ENCODE measurements at places on chromosomes 1 and 21. TPM values are rescaled to one million over a fixed set of nuclear protein-coding genes. Genes with fewer than 3 reads are reported as not detected.
A peak's percentile ranks its signal among the peaks of the same experiment; 100 is the strongest.

DNA sequence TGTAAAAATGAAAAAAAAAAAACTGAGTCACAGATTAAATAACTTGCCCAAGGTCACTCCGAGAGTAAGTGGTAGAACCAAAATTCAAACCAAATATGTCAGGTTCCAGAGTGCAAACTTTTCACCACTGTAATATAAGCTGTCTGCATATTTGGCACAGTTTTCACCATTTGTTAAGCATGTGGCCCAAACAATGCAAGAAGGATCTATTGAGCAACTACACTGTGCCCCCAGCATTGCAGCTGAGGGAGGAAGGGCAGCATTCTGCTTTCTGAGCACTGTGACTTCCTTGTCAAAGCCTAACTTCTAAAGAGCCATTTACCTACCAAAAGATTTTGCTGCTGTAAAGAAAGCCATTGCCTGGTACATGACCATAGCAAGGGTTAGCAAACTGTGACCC is 133.4 kb downstream of the SYT2 start:
- DNase-seq = no peak

DNA sequence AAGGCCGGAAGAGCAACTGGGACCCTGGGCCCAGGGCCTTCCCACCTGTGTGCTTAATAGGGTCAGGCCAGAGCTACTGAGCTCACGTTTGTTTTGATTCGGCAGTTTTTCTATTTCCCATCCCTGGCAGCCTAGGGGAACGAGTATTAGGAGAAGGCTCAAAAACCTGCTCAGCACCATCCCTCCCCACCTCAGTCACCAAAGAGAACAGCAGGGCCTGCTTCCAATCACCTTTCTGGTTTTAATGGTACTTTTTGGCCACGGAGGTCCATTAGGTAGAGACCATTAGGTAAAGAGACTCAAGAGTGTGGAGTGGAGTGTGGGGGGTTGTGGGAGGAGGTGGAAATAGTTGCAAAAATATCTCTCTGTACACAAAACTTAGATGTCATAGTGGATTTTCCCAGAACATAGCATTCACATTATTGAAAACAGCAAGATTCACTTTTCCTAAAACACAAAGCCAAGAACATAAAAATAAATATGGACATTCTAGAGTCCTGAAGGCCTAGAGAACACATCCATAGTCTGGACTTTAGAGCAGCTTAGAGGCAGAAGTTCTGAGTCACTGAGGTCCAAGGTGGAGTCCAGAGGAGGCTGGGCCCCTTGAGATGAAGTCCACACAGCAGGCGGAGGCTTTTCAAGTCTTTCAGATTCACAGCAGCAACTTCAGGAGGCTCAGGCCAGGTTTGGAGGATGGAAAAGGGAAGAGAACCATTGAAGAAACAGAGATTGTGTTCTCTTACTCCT is 19.5 kb downstream of the NUAK2 start:
- DNase-seq = no peak

- DNase-seq = no peak
These were observed 26.3 kb downstream of the KCNN3 start for GRCh38 chr1:154843636-154844296.

- no peak for DNase-seq
These were observed 28.4 kb downstream of the SYT2 start for GRCh38 chr1:202681736-202682420.

DNA sequence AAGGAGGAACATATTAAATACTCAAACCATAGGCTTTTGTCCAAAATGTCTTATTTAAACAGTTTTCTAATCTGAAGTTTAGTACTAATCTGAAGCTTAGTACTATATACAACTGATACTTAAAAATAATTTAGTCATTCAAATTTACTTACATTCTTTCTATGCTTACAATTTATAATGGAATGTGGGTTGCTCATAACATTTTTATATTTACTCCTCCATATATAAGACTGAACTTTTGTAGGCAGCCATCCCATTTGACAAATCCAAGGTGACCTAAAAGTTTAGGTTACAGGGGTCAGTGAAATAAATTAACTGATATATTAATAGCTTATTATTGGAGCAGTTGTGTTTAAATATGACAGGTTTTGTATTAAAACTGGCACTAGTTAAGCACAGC is 570.6 kb downstream of the DPYD start:
- DNase-seq = no peak

DNA sequence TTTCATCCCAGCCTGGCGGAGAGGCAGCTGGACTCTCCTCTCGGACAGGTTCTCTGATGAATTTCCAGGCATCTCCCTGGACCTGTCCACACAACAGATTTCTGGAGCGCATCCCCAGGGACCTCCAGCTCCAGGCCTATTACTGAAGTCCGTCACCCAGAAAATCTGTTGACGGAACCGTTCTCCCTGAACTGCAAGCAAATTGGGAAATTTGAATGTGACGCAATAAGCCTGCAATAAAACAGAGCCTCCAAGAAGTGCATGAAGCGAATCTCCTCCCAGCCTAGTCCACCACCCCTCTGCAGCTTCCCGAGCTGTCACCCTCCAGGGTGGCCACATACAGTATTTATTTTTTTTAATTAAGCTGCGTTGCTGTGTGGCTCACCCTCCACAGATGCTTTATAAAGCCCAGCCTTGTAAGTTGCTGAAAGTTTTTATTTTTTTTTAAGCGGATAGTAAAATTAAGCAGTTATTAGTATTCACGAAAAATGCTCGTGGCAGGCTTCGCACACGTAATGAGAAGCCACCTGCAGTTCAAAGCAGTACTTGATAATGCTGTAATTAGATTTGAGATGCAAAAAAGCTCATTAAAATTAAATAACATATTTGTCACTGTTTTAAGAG is 173.3 kb downstream of the CAMTA1 start:
- no peak for DNase-seq

DNA sequence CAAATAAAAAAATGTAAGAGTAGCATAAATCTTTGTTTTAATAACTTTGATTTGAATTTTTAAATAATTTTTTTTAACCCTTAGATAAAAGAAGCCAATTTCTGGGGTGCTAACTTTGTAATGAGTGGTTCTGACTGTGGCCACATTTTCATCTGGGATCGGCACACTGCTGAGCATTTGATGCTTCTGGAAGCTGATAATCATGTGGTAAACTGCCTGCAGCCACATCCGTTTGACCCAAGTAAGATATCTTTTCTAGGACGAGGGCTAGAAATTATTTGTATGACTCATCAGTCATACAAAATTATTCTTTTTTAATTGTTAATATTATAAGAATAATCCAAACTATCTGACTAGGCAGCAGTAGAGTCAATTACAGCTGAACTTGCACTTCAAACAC is 71.2 kb downstream of the GPR161 start:
- no peak for DNase-seq

DNA sequence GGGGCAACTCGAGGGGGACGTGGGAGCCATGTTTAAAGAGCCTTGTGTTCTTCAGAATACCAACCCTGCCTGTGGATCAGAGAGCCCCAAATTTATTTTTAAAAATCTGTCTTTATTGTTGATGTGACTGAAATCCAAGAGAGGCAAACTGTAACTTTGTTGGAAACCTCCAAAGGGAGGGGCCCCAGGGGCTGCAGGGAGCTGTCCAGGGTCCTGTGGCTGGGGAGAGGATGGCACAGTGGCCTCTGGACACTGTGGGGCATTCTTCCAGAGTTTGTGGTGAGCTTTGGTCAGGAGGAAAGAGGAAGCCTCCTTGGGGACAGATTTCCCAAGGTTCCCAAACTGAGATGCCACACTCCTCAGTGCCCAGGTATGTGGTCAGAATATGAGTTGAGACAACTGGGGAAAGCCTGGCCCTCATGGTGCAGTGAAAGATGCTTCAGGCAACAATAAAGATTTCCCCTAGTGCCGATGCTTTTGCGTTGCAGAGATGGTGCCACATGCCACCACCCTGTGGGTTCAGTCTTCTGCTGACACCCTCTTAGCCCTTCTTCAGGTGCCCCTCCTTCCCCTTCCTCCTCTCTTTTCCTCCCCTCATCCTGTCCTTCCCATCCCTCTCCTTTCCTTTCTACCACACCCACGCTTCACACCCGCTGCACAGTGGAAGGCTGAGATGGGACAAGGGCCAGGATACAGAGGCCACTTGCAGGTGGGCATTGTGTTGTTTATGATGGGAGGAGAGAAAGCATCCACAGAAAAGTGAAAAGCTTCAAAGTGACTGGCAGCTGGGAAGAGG is 122.1 kb downstream of the UCK2 start:
- peak; percentile 61 for DNase-seq

DNA sequence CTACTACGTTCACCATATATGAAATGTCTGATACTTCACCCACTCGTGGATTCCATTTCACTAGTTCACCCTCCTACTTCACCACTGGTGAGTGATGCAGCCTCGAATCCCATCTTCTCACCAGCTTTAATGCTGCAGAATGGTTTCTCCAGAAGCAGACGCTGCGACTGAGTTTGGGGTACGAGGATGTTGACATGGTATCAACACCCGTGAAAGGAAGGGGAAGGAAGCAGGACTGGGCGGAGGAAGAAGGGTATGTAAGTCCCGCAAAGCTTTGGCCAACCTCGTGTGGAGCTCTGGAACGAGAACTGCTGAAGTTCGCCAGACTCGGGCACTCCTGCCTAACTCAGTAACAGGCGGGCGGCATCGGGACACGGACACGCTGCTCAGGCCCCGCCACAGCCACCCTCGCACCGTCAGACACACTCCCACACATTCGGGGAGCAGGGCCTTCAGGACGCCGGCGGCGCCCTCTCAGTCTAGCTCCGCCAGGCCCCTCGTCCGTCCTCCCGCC is 833 bp upstream of the DIP2A start:
- peak; percentile 55 for DNase-seq

GRCh38 chr1:207835958-207836357 is 75.0 kb downstream of the CD34 start:
- no peak for DNase-seq

- no peak for DNase-seq
These were observed 282.4 kb upstream of the BEND5 start for GRCh38 chr1:49059087-49059486.

DNA sequence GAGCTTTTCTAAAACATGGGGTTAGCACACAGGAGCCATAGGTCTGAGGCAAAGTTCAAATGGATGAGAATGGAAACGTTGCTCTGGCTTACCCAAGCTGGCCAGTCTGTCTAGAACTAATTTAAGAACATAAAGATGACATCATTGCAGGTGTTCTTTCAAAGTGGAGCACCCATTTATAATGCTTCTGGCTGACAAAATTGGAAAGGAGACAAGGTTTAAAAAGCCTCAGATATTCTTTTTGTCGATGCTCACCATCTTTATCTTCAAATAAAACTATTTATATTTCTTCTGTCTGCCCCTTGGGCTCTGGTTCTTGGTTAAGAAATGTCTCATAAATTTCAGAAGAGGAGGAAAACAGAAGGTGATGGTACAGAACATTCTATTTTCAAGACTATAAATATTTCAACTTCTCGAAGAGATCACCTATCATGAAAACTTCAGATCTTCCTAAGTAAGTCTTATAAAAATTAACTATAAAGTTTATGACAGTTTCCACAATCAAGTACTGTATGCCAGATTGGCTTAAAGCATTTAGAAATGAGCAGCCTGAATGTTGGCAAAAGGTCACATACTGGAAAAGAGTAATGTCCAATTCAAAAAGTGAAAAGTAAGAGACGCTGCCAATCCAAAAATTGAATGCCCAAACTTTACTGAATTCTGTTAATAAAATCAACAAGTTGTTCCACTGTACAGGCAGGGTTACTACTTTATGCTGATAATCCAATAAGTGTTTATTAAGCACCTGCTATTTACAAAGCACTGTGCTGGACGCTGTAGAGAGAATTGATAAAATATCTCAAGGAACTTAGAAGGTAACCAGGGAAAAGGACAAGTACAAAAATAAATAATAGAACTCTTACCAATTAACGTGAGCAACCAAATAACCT is 92.0 kb downstream of the ETS2 start:
- DNase-seq = no peak

DNA sequence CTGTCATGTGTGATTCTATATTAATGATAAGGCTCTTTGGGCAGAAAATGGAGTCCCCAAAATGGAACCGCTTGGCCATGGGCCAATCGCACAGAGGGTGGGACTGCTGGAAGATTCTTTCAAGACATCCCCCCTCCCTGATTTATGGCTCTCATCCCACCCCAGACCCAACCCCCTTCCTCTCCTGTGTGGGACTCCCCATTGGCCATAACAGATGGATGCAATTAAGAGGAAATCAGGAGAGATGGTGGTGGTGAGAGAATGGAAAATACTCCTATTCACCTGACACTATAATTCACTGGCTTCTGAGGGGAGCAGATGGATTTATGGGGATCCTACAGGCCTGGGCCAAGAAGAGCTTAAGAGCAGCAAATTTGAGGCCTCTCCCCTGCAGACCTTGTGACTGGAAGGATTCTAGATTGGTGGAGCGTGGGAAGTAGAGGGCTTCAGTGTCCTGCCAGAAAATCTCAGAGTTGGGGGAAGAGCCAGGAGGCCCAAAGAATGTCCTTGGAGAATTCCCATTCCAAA is 1.7 kb downstream of the IGFN1 start:
- no peak for DNase-seq

Gene CLEC20A
- polyA plus RNA-seq = not detected

Gene LYPD8
- polyA plus RNA-seq = not detected

DNA sequence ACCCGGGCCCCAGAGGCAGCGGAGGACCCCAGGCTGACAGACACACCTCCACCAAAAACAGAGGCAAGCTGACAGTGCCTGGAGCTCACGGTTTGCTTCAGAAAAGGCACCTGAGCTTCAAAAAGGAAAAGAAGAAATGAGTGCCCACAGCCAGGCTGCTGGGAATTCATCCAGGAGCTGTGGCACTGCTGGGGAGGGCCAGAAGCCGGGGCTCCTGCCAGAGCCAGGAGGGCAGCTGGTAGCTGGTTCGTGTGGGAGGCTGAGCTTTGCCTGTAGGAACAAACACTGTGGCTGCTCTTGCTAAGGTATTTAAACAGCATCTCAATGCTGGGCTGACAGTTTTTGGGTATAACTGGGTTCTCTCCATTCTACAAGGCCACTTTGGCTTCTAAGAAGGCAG is 19.5 kb downstream of the KCNJ6 start:
- no peak for DNase-seq

GRCh38 chr1:185049670-185050069 is 4.3 kb downstream of the RNF2 start:
- no peak for DNase-seq

- no peak for DNase-seq
These were observed 9.7 kb downstream of the BACH1 start for GRCh38 chr21:29308456-29308783.

DNA sequence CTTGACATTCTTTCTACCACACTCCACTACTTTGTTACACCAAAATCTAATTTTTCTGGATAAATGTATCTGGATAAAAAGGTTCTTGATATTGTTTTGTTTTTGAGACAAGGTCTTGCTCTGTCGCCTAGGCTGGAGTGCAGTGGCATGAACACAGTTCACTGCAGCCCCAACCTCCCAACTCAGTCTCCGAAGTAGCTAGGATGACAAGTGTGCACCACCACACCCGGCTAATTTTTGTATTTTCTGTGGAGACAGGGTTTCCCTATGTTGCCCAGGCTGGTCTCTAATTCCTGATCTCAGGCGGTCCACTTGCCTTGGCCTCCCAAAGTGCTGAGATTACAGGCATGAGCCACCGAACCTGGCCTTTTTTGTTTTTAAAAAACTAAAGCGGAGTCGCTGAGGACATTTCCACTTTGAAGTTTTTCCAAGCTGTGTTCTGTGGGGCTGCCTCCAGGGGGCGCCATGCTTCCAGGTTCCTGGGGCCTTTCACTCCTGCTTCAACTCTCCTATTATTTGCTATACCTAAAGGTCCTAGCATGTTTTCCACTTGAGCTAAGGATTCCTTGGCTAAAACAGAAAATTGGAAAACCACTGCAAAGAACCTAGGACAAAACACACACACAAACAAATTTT is 14.1 kb upstream of the NCMAP start:
- DNase-seq = peak; percentile 55

Gene DONSON
- 32.9 TPM for polyA plus RNA-seq

GRCh38 chr21:36973986-36974850 is 7.7 kb upstream of the HLCS start:
- no peak for DNase-seq

Gene BROX
- 26.5 TPM for polyA plus RNA-seq

- no peak for DNase-seq
These were observed 36.6 kb downstream of the CCDC185 start for GRCh38 chr1:223429821-223430220.

Data from GM23338 (cell line).